ENCODE measurements at places on chromosomes 7 and 10.
A peak's percentile ranks its signal among the peaks of the same experiment; 100 is the strongest.

GRCh38 chr10:114306116-114306973 lies 67.3 kb downstream of the VWA2 start:
- no peak for DNase-seq

DNA sequence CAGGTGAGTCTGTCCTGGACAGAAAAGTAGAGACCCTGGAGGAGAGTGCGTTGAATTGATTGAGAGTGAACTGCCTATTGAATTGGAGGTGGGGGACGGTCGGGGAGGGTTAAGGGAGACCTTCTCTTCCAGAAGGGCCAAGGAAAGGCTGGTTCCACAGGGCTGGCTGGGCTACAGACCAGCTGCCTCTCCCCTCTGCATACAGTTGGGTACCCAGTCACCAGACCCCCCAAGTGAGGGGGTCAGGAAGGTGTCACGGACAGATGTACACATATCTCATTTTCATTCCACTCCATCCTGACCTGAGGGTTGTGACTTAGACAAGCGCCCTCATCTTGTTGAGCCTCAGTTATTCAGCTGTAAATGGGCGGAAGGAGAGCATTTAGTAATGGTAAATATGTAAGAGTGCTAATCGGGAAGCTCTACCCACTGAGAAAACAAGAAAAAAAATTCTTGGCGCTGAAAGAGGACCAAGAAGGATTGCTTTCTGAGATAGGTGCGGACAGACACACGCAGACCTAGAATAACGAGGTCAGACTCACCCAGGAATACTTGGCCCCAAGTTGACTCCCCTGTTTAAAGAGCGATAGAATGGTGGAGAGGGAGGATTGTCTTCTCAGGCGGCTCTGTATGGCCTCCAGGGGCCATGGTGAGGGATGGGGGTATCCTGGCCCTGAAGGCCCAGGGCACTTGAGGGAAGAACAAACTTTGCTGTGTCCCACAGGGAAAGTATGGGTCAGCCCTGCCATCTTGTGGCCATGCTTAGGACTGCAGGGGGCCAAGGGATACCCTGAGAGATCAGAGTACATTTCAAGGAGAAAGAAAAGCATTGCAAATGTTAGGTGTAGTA lies 7.2 kb upstream of the MBL2 start:
- DNase-seq, result no peak

GRCh38 chr10:105986912-105987635 lies 1177.4 kb downstream of the SORCS1 start:
- DNase-seq, result no peak

DNA sequence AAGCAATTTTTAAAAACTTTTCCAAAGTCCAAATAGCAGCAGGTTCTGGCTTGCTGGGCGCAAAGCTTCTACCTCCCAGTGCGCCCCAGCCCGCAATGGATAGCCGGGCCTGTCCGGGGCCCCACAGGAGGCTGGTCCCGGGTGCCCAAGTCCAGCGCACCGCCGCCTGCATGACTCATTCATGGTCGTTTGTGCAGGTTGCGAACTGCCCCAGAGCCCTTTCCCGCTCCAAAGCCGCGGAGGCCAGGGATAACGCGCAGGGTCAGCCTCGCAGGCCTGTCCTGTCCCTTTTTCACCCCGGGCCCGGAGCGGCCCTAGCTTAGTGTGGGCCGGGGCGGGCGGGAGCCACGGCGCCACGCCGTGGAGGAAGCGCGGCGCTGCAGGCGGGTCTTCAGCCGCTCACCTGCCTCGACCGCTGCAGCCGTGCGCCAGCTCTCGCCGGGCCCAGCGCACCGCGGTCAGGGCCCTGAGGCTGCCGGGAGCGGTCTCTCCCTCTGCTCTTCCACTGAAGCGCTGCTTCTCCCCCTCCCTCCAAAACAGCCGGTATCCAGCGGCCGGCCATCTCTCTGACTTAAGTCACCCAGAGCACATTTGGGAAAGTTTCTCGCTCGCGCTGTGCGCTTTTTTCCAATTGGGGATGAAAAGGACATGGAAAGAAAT lies 1.7 kb upstream of the EGR2 start:
- peak; percentile 66 for DNase-seq

GRCh38 chr7:35465791-35466336 lies 212.0 kb upstream of the TBX20 start:
- no peak for DNase-seq

- no peak for DNase-seq
Measured at GRCh38 chr7:28362182-28362581, 50.1 kb upstream of the CREB5 start.

DNA sequence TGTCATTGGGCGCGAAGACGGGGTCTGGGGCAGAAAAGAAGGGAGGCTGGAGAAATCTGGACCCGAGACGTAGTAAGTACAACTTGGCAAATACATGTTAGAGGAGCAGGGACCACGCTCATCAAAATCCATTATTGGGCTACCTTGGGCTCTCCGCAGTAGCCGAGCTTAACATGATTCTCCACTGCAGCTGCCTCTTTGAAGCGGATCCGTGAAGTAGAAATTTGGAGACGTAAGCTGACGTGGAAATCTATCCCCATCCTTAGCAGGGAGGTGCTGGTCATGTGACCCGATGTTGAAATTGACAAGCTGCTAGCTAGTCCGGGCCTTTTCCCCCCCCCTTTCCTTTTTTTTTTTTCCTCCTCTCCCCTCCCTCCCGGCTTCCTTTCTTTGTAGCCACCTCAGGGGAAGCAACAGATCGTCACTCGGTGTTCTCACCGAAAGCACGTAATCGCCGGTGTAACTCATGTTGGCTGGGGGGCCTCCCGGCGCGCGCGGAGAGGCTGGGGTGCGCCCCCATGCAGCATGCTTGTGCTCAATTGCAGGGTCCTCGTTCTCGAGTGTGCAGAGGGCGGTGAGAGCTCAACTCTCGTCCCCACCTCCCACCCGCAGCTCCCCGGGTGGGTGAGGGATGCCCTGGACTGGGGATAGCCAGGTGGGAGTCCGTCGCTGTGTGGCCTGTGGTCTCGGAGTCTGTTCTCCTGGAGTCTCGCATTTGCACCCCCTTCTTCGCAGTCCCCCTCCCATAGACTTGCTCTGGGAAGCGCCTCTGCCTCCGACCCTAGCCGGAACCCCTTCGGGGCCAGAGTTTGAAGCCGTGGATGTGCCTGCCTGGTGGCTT lies at the start of gene HOXA11:
HOXA11 (minus strand) TSS at position 220 of the 841 bp plus-strand sequence; CDS start at position 132, 88 bp downstream.
- no peak for DNase-seq

GRCh38 chr10:49011756-49012155 lies 72.1 kb upstream of the LRRC18 start:
- no peak for DNase-seq

DNA sequence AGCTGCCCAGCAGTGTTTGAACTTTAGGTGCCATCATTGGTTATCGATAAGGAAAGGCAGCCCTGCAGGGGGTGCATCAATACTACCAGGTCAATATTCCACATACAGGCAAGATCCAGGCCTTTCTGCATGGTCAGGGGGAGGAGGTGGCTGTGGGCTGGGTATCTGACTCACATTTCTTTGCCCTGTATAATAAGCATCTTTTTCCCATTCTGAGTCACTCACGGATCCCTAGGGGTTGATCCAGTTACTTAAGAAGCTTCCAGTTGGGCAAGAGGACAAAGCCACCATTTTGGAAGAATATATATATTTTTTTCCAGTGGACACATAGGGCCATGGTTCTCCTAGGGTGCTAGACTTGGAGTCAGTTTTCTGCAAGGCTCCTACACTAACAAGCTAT lies 114.2 kb upstream of the HABP2 start:
- DNase-seq, result no peak

DNA sequence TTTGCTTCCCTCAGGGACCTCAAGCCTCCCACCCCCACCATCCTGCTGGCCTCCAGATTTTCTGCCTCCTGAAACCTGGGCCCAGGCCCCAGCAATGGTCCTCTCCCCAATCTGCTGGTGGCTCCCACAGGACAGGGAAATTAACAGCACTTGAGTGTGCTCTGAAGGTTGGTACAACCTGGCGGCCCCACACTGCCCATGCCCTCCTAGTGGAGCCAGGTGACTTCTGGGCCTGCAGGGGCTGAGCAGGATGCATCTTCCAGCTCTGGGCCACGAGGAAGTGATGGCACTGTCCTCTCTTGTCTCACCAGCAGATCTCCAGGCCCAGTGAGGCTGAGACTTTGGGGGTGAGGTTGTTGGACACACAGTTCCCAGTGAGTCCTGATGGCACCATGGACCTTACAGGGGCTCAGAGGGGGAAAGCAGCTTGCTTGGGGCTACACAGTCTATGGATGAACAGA lies 3.6 kb upstream of the ZMIZ1 start:
- DNase-seq, result no peak

DNA sequence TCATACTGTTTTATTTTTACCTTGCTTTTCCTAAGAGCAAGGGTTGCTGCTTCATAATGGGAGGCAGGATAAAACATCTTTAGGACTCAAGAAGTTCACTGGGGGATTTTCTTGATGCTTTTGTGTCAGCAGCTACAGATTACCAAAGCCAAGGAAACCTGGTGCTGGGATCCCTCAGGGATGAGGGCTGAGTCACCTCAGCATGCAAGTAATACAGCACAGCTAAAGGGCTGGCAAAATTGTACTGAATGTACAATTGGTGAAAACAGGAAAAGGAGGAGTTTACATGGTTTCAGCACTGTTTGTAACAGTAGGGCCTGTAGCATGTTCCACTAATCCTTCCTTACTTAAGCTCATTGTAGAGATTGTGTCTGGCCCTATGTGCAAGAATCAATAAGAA lies 1056.8 kb downstream of the SORCS1 start:
- no peak for DNase-seq

- no peak for DNase-seq
Measured at GRCh38 chr10:86968994-86969355, 693 bp downstream of the ADIRF start.

DNA sequence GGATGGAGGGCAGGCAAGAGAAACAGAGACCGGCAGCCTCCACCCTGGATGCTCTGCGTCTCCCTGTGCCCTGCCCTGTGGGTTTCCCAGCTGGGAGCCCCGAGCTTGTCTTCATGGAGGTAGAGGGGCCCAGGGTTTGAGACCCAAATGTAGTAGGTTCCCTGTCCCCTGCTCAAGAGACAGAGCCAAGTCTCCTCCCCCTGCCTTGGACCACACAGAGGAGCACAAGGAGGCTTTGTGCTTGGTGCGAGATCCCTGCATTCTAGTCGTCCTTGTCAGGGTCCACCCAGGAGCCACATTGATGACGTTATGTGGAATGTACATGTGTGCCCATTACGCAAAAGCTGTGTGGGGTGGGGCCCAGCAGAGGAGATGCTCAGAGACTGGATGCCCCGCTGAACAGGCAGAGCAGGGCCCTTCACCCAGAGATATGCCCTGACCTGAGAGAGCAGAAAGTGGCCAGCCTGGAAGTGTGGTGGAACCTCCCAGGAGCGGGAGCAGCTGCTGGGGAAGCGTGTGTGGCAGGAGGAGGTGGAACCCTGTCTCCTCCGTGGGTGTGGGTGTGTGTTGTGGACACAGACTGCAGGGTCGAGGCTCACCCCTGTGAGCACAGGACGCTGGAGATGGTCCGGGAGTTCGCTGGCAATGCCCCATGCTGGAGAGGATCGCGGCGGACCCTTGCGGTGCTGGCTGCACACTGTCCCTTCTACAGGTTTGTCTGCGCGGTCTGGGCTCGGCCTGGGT lies 39.3 kb downstream of the VWA2 start:
- no peak for DNase-seq

- peak; percentile 8 for DNase-seq
Measured at GRCh38 chr10:100653957-100654781, 91.2 kb upstream of the PAX2 start.

DNA sequence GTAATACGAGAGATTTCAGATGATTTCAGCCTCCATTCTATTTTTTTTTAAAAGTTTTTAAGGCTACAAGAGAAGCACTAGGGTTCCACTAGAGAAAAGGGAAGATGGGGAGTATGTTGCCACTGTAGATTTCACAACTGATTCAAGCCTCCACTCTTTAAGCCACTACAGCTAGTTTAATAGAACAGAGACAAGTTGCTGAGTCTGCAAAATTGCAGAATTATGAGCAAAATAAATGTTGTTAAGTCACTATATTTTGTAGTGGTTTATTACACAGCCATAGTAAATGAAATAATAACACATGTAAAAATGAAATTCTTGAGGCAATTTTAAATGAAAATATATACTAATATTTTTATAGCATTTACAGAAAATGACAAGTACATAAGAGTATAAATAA lies 96.0 kb upstream of the POT1 start:
- no peak for DNase-seq

- DNase-seq, result no peak
Measured at GRCh38 chr7:70285854-70286253, 687.6 kb downstream of the AUTS2 start.

- no peak for DNase-seq
Measured at GRCh38 chr7:120856198-120856597, 1.7 kb downstream of the TSPAN12 start.

- DNase-seq, result no peak
Measured at GRCh38 chr10:42960991-42961795, 115.7 kb upstream of the RET start.

GRCh38 chr7:14137676-14138075 lies 148.2 kb upstream of the ETV1 start:
- no peak for DNase-seq

DNA sequence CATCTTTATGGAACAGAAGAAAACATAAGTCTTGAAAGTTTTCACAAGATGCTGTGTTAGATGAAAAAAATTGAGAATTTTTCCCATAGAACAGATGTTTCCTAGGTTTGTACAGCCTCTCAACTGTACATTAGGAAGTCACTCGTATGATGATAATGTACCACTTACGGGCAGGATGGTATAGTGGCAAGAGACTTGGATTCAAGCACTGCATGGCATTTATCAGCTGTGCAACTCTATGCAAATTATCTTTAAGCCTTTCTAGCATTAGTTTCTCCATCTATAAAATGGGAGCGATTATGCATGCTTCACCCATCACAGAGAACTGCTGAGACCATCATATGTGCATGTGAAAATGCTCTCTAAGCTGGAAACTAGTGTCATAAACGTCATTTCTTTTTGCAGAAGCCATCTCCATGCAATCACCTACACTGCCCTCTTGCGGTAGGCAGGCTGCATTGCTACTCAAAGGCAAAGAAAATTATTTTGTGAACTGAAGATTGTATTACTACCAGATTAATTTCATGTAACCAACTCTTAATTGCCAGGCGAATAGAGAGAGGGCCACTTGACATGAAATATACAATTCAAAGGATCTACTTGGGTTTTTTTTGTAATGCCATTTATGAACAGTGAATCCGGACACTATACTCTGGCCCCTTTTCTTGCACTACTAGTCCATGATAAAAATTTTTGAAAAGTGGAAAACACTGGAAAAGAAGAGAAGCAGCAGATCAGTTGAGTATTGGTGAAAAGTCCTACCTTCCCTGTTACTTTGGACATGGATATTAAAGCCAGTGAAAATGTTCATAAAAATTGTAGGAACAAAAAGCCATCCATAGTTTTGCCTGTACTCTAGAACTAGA lies 102.3 kb downstream of the JAZF1 start:
- DNase-seq, result peak; percentile 23

DNA sequence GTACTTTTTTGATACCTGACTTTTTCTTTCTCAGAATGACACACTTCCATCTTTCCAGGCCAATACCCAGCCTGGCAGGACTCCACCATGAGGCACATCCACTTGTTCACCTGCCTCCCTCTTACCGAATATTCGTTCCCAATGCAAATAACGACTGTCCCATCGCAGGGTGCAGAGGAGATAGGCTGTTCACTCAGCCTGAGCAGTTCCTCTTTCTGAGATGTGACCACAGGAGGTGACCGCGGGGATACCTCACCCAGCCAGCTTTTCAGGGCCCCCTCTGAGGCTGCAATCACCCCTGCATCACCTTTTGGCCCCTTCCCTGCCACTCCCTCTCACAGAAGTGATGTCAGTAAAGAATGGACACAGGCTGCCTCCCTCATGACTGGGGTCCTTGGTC lies 28.3 kb downstream of the PTPRN2 start:
- DNase-seq, result no peak
